ENCODE measurements at places on chromosomes 3 and 15. TPM values are rescaled to one million over a fixed set of nuclear protein-coding genes. Genes with fewer than 3 reads are reported as not detected.

Gene MKRN2OS
- not detected for total RNA-seq

Gene SAMD7
- total RNA-seq = not detected

Gene SLC28A2
- not detected for total RNA-seq

Gene KLF15
- 0.56 TPM for total RNA-seq

Gene DRD3
- not detected for total RNA-seq

Gene FRMD5
- total RNA-seq = 2.9 TPM
